Ureter (tissue), 1 donor: ENCODE measurements at places on chromosomes 5 and 9. TPM values are rescaled to one million over a fixed set of nuclear protein-coding genes. Genes with fewer than 3 reads are reported as not detected.
A peak's percentile ranks its signal among the peaks of the same experiment; 100 is the strongest.

DNA sequence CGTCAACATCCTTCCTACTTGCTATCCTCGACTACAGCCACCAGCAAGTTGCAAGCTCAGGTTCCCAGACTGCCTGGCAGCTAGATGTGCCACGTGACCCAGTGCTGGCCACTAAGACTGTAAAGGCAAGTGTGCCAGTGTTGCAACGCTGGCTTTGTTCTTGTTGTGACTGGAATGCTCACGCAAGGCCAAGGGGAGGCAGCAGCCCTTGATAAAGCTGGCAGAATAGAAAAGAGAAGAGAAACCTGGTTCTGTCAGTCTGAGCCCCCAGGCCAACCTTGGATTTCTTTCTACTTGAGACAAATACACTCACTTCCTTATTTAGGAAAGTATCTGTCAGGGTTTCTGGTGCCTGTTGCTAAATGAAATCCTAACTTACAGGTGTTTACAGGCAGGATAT, 113.0 kb downstream of the KLHL3 start:
- DNase-seq: peak; percentile 55

DNA sequence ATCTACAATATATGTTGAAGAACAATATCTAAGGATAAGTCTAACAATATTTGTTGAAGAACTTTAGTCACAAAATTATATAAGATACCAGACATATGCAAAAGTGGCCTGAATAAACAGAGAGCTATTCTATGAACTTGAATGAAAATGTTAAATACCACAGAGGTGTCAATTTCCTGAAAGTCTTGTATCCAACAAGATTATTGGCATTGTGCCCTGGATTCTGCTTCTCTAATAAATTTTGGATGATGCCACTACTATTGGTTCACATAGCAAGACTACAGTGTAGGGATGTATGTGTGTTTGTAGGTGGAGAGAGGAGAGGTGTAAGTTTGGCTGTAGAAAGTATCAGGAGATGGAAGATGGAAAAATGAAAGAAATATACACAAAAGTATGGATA, 731.8 kb upstream of the RGMB start:
- DNase-seq: no peak

DNA sequence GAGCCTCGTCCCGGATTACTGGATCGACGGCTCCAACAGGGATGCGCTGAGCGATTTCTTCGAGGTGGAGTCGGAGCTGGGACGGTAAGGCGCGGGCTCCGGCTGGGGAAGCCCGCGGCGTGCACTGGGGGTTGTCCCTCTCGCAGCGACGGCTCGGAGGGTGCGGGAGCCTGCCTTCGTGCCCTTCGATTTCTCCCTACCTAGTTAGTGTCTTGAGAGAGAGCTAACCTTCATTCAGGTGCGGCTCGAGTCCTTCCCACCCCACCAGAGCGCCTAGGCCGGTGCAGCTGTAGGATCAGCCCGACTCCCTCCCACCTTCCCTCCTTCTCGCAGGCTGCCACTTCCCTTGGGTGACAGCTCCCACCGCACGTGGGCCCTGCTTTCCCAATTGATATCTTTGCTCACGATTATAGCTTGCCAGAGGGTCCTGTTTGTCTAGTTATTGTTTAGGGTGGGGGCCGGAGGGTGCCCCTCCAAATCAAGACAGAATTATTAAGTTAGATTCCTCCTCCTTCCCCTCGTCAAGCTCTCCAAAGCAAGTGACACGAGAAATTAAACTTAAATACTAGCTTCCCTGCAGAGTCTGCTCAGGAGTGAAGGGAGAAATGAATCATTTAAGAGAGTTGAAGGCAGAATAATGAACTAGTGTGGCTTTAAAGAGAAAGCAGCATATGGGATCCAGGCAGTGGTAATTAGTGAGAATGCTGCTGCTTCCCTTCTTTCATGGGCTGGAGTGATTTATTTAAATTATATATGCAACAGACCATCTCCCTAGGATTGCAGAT, 569 bp downstream of the CAMK4 start:
- DNase-seq: no peak

Gene IFNA1
- total RNA-seq: not detected

- no peak for DNase-seq
These were observed 16.8 kb downstream of the PIP5K1B start for GRCh38 chr9:68721666-68722330.

Gene TYRP1
- not detected for total RNA-seq

GRCh38 chr9:251398-251797, 36.7 kb downstream of the DOCK8 start:
- DNase-seq: no peak

DNA sequence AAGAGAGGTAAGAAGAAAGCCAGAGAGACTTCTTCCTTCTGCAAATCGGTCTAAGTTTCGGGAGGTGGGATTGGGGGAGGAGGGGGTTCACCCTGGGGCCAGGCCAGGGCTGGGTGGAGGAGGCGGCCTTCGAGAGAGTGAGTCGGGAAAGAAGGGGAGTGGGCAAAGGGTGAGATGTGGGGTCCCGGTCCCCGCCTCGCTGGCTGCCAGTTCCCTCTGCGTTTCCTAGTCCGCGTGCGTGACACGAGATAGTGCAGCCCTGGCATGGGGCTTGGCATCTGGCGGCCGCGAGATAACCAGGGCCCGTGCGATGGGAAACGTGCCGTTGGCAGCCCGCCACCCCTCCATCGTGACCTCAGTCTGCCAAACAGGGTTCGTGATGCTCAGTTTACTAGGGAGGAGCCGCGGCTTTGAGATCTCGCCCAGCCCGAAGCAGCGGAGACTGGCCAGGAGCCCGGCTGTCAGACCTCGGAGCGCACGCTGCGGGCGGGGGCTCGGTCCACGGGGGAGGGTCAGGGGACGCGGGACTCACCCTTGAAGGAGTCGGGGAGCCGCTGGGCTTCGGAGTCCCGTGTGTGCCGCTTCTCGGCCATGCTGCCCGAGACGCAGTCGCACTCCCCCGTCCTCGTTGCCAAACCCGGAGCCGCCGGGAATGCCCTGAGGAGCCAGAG, at the start of gene STOM:
Gene STOM (minus strand): TSS at position 656 of the 671 bp plus-strand sequence. CDS start 63 bp downstream, at position 593.
- DNase-seq: peak; percentile 91

Gene ELL2
- total RNA-seq: 77.8 TPM

GRCh38 chr9:94783102-94783682, 56.7 kb downstream of the AOPEP start:
- DNase-seq: peak; percentile 79

DNA sequence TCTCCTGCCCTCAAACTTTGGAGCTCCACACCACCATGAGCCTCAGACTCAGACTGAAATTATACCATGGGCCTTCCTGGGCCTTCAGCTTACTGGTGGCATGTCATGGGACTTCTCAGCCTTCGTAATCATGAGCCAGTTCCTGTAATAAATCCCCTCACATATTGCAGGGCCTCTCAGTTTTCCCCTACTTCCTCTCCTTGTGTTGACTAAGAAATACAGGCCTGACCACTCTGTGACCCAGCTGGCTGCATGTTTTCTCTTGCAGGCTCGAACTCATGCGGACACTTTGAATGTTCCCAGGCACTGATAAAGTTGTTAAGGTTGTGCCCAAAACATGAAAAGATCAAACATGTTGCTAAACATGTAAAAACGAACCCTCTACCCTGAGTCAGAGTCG, 26.2 kb upstream of the SHC3 start:
- DNase-seq: no peak

GRCh38 chr9:69027355-69028097, 8.0 kb upstream of the FXN start:
- no peak for DNase-seq

- no peak for DNase-seq
These were observed 10.9 kb downstream of the DNLZ start for GRCh38 chr9:136352682-136353081.

Gene RELL2
- 4.4 TPM for total RNA-seq

DNA sequence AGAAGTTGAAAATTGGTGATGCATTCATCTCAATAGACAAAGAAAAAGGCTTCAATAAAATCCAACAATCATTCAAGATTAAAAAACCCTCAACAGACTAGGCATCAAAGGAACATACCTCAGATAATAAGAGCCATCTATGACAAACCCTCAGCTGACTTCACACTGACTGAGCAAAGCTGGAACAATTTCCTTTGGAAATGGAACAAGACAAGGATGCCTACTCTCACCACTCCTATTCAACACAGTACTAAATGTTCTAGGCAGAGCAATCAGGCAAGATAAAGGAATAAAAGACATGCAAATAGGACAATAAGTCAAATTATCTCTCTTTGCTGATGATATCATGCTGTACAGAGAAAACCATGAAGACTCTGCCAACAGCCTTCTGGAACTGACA, 1188.1 kb downstream of the DTWD2 start:
- no peak for DNase-seq

- no peak for DNase-seq
These were observed 79.8 kb downstream of the TENT4A start for GRCh38 chr5:6792911-6793471.

Gene ZBED3
- total RNA-seq: 14.7 TPM

- DNase-seq: no peak
These were observed 173.2 kb downstream of the GAS1 start for GRCh38 chr9:86774116-86774515.

Gene SLC28A3
- total RNA-seq: 4.9 TPM

Gene MYOZ3
- 2.6 TPM for total RNA-seq

- DNase-seq: no peak
These were observed 127.7 kb upstream of the PIK3R1 start for GRCh38 chr5:68087866-68088265.

Gene FBLL1
- 0.83 TPM for total RNA-seq

- DNase-seq: no peak
These were observed 34.6 kb downstream of the HABP4 start for GRCh38 chr9:96484521-96484931.

- no peak for DNase-seq
These were observed 54.0 kb downstream of the PLPP1 start for GRCh38 chr5:55480781-55481180.

Gene GPR150
- 0.18 TPM for total RNA-seq

GRCh38 chr5:116355819-116356601, 218.6 kb downstream of the SEMA6A start:
- DNase-seq: no peak

DNA sequence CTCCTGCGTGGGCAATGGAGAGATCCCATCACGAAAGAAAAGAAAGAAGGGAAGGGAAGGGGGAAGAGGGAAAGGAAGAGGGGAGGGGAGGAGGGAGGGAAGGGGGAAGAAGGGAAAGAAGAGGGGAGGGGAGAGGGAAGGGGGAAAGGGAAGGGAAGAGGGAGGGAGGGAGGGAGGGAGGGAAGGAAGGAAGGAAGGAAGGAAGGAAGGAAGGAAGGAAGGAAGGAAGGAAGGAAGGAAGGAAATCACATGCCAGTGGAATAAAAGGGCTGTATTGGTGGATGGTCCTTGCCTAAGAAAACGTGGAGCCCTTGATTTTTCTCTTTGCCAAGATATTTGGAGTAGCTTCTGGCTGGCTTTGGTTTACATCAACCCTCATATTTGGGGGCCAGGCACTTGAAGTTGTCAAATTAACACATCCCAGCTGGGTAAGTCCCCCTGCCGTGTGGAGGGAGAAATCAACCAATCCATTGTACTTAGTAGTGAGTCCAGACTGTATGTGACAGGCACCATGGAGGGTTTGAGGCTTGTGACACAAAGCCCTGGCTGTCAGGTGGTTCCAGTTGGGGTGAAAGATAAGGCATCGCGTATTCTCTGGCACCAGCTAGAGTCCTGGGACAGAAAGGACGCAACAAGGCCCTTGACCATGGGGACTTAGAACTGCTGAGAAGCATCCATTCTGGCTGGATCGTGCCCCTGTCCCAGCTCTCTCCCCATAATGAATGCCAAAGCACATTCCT, 23.7 kb downstream of the IDNK start:
- no peak for DNase-seq

Gene PCDHB15
- total RNA-seq: 4.3 TPM

DNA sequence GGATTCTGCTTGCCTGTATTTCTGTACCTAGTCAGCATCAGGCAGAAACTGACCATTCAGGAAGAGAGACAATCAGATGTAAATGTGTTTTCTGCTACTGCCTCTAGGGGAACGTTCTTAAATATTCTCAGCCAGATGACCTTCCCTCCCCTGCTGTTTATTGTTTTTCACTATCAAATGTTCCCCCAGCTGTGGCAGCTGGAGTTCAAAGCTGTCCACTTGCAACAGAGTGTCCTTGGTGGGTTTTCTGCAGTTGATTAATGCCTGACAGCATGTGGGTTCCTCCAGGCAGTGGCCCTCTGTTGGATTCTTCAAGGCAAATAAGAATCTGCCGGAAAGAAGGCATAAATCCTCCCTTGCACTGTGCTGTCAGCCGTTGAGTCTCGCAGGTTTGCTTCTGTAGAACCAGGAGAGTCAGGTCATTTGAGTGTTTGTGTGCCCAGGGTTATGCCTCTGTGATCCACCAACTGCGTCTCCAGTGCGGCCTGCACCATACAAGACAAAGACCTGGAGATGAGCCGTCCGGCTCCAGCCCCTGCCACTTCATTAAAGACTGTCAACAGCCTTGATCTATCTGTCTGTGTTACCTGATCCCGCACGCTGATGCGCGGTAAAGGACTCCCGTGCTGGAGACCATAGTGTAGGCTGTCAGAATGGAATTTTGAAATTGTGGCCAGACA, 203.4 kb downstream of the GADD45G start:
- no peak for DNase-seq

Gene ACOT12
- total RNA-seq: not detected

Gene FAM169A
- 15.2 TPM for total RNA-seq

- DNase-seq: no peak
These were observed 127.2 kb upstream of the CXCL14 start for GRCh38 chr5:135705941-135706466.

GRCh38 chr9:100715100-100715380, 137.2 kb downstream of the CAVIN4 start:
- no peak for DNase-seq

Gene SPATA31C1
- not detected for total RNA-seq

Gene PCDHGB3
- total RNA-seq: 3.2 TPM

- DNase-seq: no peak
These were observed 60.5 kb upstream of the C9orf72 start for GRCh38 chr9:27633764-27634163.

DNA sequence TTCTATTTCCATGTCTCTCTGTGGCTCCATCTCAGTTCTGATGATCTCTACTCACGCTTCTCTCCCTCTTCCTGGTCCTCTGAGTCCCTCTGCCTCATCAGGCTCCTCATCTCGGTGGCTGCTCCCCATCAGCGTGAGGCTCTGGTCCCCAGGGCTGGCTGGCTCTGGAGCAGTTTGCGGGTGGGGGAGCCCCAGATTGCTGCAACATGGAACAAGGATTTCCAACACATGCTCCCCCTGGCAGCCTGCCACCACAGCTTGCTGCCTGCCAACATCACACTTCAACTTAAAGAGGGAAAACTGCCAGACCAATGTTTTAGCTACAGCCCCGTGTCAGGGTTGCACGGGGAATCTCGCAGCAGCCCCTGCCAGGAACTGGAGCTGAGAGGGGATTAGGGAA, 77.2 kb upstream of the NEK6 start:
- no peak for DNase-seq
